ENCODE measurements at places on chromosomes 11 and 22.

GRCh38 chr11:90344546-90344945 is 121.7 kb upstream of the CHORDC1 start:
- DNase-seq = no peak

DNA sequence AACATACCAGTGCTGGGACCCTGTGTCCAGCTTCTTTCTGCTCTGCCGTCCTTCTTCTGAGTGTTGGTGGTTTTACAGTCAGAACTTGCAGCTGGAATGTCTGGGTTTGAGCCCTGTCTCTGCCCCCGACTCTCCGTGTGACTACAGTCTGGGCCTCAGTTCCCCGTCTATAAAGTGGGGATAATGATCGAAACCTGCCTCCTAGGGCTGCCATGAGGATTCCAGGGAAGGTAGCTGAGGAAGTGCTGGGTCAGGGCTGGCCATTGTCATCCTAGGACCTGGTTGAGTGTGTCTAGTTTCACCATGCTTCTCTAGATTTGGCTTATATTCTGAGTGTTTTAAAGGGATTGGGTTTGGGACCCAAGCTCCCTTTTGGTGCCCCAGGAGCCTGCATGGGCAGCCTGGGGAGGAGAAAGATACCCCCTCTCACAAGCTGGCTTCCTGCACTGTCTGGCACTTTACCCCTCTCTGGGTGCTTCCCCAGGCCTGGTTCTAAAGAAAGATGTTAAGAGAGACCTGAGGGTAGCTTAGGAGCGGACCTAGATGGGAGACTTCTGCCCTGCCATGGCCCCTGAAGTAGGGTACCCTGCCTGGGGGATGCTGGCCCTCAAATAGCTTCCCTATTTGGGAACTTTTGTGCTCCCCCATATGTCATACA is 49.9 kb downstream of the TSPAN18 start:
- no peak for DNase-seq

- no peak for DNase-seq
These were observed 1.0 kb downstream of the CTR9 start for GRCh38 chr11:10752061-10752460.

- no peak for DNase-seq
These were observed 16.2 kb downstream of the OR5D16 start for GRCh38 chr11:55854704-55855103.

- no peak for DNase-seq
These were observed 21.8 kb upstream of the RRM1 start for GRCh38 chr11:4072668-4073285.

GRCh38 chr11:72719144-72719543 is 33.1 kb downstream of the ARAP1 start:
- DNase-seq = no peak

DNA sequence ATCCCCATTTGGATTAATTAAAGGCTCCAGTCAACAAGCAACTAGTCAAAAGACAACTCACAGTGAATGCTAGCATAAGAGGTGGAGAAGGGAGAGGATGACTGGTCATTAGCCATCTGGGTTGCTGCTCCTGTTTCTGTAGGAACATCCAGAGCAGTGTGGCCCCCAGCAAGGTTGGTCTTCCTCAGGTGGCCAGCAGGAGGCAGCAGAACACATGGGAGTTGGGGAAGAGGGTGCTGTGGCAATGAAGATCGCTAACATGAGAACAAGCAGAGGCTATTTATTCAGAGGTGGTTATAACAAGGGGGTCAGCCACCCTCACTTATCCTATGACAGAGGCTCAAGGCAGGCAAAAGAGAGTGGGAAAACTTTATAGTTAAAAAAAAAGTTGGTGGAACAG is 21.3 kb downstream of the IZUMO1R start:
- peak; percentile 31 for DNase-seq

DNA sequence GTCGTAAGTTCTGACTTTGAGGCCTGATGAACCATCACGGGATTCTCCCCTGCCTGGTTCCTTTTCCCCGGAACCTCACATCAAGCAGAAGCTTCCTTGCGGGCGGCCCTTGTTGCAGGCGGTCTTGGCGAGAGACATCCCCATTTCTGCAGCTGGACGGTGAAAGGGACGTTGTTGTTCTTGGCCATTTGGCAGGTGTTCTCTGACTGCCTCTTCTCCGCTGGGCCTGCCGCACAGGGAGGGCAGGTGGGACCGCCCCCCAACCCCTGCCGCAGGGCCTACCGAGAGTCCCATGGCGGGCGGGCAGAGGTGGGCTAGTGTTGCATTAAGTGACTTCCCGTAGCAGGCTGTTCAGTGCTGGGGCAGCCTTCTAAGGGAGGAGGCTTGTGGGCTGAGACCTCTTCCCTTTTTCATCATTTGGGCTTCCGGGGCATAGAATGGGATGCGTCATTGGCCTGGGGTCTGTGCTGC is 26.9 kb upstream of the GRAMD4 start:
- DNase-seq = no peak

GRCh38 chr11:79626135-79627075 is 185.6 kb upstream of the TENM4 start:
- no peak for DNase-seq

- DNase-seq = no peak
These were observed 2.7 kb downstream of the RBM14 start for GRCh38 chr11:66619080-66619554.

DNA sequence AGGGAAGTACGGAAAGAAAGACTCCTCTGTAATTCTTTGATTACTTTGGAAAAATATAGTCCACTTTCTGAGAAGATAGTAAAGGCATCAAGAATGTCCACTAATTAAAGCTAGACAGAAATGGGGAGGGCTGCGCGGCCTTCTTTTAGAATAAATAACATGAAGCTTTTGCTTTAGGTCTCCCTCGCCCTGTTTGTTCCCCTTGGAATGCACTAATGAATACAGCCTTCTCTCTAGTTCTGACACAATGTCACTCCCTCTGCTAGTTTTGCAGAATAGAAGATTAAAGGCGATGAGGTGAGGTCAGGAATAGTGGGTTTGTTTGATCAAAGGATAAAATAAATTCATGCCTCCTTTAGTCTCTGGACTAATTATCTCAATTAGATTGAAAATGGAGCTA is 543.9 kb downstream of the OPCML start:
- no peak for DNase-seq

DNA sequence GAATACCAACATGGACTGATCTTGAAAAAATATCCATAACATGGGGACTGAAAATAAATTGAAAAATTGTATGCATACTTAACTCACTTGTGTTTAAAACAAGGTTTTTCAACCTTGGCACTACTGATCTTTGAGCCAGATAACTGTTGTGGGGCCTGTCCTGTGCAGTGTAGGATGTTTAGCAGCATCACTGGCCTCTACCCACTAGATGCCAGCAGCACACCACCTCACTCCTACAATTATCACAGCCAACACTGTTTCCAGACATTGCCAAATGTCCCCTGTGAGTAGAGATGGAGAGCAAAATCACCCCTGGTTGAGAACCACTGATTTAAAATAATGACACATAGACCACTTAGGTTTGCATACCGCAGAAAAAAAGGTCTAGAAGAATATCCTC is 45.0 kb upstream of the SLC1A2 start:
- DNase-seq = no peak
